ENCODE measurements at places on chromosomes 1 and 21.

GRCh38 chr21:34846601-34847112, 177.9 kb downstream of the CLIC6 start:
- DNase-seq: peak; percentile 93

- no peak for DNase-seq
Observed at GRCh38 chr1:18512883-18513282, 32.2 kb downstream of the KLHDC7A start.

- no peak for DNase-seq
Observed at GRCh38 chr21:31137960-31138359, 99.7 kb upstream of the KRTAP19-8 start.

- no peak for DNase-seq
Observed at GRCh38 chr1:15029036-15029435, 124.5 kb upstream of the TMEM51 start.

GRCh38 chr1:54956726-54957125, 23.7 kb upstream of the TMEM61 start:
- no peak for DNase-seq

DNA sequence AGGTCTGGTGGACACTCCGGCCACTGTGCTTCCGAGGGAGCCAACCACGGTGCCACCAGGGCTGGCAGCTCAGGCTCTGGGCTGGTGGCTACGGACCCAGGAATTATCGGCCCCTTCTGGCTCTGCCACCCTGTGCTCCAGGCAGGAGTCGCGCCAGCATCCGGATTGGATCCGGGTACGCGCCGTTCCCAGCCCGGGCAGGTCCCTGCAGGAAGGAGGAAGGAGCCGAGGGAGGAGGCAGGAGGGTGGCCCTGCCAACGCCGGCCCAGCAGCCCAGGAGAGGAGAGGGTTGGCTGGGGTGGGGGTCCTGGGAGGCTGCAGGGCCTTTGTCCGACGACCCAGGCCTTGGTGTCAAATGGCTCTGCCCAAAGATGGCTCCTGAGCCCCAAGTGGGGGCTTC, 160.5 kb downstream of the CASZ1 start:
- no peak for DNase-seq

- no peak for DNase-seq
Observed at GRCh38 chr1:2270260-2271100, 42.4 kb downstream of the SKI start.
